ENCODE measurements at places on chromosomes 3 and 15.
A peak's percentile ranks its signal among the peaks of the same experiment; 100 is the strongest.

- no peak for DNase-seq
Observed at GRCh38 chr3:129598000-129598381, 8.5 kb downstream of the PLXND1 start.

- no peak for DNase-seq
Observed at GRCh38 chr3:149475451-149476060, 1.1 kb downstream of the TM4SF4 start.

DNA sequence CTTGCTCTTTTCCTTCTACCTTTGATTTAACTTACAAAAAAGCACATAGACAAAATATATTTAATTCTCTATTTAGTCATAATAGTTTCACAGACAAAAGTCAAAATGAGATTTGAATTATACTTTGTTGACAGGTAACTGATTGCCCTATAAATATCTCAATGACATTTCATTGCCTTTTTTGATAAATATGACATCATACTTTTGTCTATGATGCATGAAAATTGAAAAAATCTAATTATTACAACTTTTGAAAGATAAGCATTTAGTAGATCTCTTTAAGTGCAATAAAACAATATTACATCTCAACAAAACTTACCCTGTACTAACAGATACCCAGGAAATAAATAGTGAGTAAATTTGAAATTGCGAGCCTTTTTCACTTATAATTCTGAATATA lies 147.9 kb downstream of the SERPINI1 start:
- DNase-seq = no peak

GRCh38 chr15:29346998-29347397 lies 77.4 kb upstream of the NSMCE3 start:
- DNase-seq = no peak

DNA sequence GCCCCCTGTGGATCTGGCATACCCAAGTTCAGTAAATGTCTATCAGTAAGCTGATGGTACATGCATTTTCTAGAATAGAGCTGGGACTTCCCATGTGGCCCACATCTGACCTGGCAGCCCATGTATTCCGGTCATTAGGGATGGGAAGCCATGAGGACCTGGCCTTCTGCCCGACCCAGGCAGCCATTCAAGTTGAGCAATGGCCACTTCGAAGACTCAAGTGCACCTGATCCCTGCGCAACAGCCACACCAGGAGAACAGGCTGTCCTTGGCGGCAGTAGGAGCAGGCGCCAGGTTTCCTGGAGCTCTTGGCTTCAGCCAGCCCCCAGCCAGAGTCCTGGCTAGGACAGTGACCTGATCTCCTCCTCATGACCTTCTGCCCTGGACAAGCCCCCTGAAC lies 14.6 kb downstream of the HEMK1 start:
- peak; percentile 28 for DNase-seq

GRCh38 chr3:133375403-133375745 lies 24.5 kb upstream of the BFSP2 start:
- no peak for DNase-seq

GRCh38 chr15:37880009-37880834 lies 54.2 kb upstream of the TMCO5A start:
- DNase-seq = no peak

- DNase-seq = no peak
Observed at GRCh38 chr15:48721061-48721810, 75.7 kb upstream of the FBN1 start.

GRCh38 chr15:100020614-100021013 lies 287.4 kb upstream of the LYSMD4 start:
- DNase-seq = no peak

DNA sequence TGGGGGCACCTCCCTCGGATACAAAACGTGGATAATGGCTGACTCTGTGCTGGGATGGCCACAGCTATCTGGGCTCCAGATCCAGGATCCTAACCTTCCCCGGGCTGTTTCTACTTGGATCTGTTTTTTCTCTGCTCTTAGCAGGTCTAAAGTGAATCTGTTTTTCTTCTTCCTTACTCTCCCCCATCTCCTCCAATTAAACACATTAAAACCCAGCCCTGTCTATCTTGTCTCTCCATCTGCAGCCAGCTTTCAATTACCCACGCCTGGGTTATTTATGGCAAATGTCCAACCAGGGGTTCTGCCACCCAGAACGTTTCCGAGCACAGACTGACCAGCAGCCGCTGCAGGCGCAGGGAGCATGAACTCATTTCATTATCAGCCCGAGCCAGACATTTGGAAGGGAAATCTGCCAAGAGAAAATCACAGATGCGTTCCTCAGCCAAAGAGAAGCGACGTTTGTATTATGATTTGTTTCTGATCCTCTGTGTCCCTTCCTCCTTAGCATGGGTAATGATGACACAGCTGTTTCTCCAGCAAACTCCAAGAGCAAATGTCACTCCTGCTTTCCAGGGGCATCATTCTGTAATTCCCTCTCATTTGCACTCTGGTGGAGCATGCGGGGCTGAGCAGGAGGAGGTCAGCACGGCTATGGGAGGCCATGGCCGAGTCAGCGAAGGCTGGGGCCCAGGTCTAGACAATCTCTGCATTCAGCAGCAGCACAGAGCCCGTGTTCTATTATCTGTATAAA lies 42.0 kb downstream of the UMPS start:
- no peak for DNase-seq

DNA sequence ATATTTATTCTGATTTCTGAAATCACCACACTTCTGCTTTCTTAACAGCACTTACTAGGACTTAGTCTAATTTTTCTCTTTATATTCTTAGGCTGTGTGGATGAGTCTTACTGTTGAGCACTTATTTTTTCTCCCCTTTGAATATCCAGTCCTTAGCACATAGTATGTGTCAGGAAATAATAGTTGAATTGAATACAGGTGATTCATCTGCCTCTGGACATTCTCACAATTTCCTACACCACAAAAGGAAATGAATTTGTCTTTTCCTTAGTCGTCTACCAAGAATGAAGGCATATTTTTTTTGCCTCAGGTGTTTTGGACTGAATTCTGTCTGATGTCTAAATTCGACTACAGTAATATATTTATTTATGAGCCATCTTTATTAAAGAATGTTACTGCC lies 204.2 kb downstream of the GHSR start:
- no peak for DNase-seq

GRCh38 chr3:131394400-131394799 lies 12.8 kb downstream of the NUDT16 start:
- no peak for DNase-seq

GRCh38 chr3:72488738-72489035 lies 359.6 kb downstream of the SHQ1 start:
- DNase-seq = no peak

DNA sequence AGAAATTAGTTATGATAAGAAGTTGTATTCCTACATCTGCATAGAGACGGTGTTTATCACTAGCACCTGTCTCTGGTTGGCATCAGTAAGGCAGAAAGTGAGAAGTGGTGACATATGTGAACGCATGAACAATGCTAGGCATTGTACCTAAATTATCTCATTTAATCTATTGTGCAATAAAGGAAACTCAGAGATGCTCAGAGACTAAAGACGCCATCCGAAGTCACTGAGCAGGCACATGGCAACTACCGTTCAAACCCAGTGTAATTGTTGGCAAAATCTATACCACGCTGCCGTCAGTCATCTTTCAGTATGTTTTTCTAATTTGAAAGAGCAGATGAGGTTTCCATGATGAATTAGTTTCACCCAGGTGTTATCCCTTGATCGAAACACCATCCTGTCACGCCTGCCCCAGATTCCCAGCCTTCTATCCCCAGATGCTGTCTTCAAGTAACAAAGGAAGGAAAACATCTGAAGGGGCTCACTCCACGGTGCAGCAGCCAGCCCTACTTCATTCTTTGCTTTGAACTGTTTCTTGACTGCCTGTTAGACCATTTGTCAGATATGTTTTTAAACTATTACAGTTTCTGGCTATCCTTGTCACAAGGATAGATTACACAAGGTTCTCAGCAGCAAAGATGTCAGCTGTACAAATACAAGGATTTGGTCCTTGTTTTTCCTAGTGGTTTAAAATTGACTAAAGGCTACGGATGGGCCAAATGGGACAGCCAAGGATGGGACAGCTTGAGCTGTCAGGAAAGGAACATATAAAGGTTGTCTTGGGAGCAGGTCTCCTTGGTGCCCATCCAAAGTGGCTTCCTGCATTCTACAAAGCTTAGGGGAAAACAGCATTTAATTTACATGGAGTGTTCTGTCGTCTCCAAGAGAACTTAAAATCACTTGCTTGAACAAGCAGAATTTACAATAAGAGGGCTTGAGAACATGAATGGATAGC lies 99.1 kb downstream of the TMEM108 start:
- DNase-seq = no peak

DNA sequence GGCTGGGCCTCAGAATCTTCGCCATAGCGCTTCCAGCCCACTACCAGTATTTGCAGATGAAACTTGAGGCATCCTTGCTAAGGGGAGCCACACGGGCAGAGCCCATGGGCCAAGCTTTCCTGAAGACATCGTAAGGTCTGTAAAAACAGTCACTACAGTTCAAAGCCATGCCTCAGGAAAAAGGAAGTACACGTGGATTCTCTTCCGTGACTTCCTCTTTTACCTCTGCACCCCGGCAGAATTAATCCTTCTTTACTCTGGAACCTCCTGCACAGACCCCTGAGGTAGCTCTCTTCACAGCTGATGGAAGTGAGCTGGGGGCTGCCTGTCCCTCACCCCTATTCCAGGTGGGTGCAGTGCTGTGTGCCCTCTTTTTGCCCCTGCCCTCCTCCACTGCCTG lies 129.2 kb downstream of the CHDH start:
- DNase-seq = no peak

- DNase-seq = no peak
Observed at GRCh38 chr3:61060411-61060861, 190.8 kb downstream of the FHIT start.

DNA sequence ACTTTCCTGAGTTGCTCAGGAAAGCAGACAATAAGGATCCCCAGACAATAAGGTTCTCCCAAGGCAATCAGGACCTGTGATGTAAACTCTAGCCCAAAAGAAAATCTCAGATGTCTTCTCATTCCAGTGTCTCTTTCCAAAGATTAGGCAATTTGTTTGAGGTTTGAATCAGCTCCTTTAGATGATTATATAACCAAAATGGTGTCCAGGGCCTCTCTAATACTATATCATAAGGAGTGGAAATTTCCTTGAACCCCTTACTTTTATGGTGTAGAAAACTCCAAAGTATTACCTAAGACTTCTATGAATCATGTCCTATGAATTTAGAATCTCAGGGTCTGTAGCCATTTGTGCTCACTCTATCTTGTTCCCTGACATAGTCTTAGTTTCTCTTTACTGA lies 65.9 kb downstream of the GPR176 start:
- no peak for DNase-seq

DNA sequence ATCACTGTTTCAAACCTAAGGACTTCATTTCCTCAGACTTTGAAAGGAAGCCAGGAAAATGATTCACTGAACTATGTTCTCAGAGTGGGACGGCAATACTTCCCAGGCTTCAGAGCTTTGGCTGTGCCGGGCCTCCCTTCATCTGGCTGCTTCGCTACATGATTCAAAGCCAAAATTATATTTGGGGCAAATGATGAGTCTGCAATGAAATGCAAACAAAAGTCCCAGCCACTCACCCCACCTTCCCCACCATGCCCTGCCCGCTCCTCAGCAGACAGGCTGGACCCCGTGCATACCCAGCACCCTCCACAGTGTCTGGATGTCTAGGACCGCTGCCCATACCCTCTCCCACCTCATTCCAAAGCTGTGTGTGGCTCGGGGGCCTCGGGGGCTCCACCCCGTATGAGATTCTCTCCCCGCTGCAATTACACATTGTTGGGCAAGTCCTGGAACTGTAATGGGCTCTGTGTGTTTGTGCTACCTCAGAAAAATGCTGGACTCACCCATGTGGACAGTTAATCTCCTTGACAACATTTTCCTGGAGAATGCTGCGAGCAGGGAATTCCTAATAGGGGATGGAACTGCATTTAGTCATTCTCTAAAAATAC lies 32.2 kb downstream of the ATP10A start:
- no peak for DNase-seq

DNA sequence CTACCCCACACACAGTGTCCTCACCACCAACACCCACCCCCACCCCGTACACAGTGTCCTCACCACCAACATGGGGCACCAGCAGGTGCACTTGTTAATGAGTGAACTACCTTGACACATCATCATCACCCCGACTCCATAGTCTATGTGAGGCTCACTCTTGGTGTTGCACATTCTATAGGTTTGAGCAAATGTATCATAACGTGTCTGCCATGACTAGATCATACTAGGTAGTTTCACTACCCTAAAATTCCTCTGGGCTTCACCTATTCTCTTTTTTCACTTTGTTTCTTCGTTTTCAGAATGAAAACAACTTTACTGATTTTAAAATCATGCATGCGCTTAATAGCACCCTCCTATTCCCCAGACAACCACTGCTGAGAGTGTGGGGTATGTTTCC lies 102.6 kb upstream of the SLC6A6 start:
- no peak for DNase-seq

DNA sequence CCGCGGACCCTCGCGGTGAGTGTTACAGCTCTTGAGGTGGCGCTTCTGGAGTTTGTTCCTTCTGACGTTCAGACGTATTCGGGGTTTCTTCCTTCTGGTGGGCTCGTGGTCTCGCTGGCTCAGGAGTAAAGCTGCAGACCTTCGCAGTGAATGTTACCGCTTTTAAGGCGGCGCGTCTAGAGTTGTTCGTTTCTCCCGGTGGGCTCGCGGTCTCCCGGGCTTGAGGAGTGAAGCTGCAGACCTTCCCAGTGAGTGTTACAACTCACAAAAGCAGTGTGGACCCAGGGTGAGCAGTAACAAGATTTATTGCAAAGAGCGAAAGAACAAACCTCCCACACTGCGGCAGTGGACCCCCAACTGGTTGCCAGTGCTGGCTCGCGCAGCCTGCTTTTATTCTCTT lies 177.1 kb downstream of the UACA start:
- DNase-seq = peak; percentile 18

DNA sequence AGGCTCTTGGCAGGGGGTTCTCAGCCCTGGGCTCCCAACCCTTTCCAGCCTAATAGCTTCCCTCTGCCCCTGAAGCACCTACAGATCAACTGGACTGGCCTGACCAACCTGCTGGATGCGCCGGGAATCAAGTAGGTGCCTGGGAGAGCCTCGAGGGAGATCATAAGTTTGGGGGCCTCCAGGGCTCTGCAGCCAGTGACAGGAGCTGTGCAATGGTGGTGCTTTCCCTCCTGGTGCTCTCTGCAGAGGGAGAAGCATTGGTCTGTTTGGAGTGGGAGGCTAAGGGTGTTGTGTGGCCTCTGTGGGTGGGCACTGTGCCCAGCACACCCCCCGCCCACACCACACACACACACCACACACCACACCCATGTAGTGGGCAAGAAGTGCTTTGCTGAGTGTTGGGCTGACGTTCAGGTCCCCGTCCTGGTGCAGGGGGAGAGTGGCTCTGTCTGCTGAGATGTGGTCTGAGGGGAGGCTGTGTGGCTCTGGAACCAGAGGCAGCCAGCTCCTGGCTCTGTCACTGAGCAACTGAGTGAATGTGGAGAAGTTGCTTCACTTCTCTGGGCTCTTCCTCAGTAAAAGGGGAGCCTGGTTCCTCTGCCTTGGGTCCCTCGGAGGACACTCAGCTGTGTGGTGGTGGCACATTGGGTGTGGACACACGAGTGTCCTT lies 26.3 kb downstream of the ESYT3 start:
- DNase-seq = no peak

GRCh38 chr3:48566401-48566760 lies 2.8 kb upstream of the UCN2 start:
- DNase-seq = no peak

- no peak for DNase-seq
Observed at GRCh38 chr3:112136959-112137693, 4.1 kb upstream of the GCSAM start.
